ENCODE measurements at places on chromosomes 6 and 20.
A peak's percentile ranks its signal among the peaks of the same experiment; 100 is the strongest.

DNA sequence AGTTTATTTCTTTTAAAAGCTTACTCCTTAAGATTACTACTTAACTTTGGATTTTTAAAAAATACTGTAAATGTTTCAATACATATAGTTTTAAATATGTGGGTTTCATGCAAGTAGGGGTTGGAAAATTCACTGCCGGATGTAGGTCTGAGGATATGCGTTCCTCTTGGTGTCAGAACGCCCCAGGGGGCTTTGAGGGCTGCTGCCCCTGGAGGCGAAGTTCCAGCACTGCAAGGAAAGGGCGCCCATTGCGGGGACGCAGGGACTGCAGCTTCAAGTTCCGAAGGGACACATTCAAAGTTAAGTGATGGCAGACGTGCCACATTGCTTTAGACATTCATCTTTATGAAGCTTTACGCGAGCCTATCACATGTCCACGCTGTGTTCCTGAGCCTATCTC lies 152.9 kb downstream of the SOD2 start:
- DNase-seq, result peak; percentile 25

DNA sequence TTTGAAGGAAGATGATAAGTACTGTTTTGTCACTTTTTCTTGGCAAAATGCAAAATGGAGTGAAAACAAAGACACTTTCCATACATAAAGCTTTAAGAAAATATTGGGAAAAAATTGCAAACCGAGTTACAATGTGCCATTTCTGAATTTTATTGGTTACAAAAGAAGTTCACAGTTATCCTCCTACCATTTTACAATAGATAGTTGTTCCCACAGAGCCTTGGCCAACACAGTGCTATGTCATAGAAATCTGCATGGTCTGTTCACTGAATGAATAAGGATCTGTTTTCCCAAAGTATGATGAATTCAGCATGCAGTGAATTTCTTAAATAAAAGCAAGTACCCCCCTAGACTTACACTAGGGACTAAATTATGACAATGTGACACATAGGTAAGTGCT lies 268.2 kb upstream of the POU3F2 start:
- DNase-seq, result no peak

- DNase-seq, result no peak
These were observed 329.0 kb downstream of the GRIK2 start for GRCh38 chr6:101722471-101722870.

DNA sequence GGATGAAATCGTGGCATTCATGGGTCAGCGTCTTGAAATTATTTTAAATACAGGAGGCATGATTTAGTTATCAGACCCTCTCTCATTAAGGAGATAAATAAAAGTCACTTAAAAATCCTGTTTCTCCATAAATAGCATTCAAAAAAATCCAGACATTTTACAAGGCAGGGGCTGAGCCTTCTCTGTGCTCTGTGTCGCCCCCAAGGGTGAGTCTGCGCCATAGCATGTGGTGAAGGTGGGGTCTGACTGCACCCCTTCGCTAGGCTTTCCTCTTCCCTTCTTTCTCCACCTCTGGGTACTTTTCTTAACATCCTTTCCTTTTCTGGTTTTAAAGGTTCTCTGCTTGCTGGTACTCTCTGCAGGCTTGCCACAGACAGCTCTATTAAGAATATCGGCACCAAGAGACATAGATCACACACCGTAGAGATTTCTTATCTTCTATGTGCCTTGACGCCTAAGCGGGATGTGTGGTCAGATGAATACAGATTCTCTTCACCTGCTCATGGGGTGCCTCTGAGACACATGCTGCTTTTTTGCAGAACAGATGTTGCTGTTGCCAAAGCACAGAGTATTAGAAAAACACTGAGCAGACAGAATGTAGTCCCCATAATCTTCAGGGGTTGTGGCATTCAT lies 20.1 kb upstream of the FAM209A start:
- DNase-seq, result no peak

- no peak for DNase-seq
These were observed 170.6 kb upstream of the EYA4 start for GRCh38 chr6:133070410-133071043.

DNA sequence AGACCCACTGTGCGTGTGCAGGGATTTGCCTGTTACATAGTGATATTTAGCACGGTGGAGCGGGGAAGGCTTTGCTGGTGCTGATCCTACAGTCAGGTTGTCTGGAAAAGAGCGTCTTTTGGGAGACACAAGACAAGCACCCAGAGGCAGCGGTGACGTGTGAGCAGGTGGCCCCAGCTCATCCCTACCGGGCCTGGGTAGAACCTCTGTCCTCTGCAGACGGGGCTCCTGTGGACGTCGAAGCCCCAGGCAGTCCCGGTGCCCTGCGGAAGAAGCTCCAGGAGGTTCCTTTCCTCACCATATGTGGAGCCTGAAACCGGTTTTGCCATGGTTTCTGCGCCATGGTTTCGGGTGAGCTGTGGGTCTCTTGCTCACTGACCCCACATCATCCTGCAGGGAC lies 68.9 kb upstream of the AFDN start:
- no peak for DNase-seq

- DNase-seq, result no peak
These were observed 106.5 kb downstream of the TCP11 start for GRCh38 chr6:35034411-35035191.

- peak; percentile 37 for DNase-seq
These were observed 2.3 kb downstream of the DST start for GRCh38 chr6:56640374-56640773.

DNA sequence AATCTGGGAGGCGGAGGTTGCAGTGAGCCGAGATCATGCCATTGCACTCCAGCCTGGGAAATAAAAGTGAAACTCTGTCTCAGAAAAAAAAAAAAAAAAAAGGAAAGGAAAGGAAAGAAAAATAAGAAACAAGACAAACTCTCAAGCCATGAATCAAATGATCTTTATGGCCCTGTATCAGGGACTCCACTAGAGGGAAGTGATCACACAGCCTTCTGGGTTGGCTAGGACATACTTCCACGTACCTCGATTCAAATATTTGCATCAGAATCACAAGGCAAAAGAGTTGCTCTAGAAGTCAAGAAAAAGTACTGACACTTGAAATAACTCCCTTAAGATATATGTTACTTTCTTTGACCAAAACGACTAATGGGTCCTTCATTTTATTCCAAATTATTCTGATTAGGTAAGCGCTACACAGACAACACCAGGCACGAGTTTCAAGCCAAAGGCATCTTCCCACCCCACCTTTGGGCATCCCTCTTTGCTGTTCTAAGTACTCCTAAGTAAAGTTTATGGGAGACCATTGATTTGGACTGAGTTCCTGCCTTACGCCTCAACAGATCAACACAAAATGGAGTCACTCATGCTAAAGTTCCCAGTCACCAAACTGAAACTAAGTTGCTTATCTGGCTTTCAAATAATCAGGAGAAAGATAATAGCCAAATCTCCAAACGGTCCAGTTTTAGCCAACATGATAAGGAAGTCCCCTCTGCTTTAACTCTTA lies 77.5 kb upstream of the NT5E start:
- no peak for DNase-seq

DNA sequence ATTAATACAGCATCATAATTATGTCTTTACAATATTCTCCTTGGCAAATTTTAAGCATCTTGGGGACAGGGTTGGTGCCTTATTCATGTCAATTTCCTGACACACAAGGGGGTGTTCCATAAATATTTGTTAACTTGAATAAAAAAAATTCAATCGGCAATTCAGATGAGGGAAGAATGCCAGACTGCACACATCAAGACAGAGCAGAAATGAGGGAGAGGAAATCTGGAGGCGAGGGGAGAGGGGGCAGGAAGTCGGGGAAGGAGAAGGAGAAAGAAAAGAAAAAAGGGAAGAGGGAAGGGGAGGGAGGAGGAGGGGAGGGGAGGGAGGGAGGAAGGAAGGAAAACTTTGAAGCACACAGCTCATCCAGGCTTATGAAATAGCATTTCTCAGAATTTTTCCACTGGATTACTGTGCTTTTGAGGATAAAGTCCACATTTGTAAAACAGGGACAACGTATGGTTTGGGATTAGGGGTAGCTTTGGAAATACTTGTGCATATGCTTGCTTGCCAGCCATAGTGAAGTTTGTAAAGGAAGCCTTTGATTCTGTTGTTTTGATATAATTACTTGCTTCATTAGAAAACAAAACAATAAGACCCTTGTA lies 362.1 kb downstream of the SAMD5 start:
- no peak for DNase-seq

- DNase-seq, result no peak
These were observed 404.1 kb downstream of the CDH4 start for GRCh38 chr20:61656198-61656597.

DNA sequence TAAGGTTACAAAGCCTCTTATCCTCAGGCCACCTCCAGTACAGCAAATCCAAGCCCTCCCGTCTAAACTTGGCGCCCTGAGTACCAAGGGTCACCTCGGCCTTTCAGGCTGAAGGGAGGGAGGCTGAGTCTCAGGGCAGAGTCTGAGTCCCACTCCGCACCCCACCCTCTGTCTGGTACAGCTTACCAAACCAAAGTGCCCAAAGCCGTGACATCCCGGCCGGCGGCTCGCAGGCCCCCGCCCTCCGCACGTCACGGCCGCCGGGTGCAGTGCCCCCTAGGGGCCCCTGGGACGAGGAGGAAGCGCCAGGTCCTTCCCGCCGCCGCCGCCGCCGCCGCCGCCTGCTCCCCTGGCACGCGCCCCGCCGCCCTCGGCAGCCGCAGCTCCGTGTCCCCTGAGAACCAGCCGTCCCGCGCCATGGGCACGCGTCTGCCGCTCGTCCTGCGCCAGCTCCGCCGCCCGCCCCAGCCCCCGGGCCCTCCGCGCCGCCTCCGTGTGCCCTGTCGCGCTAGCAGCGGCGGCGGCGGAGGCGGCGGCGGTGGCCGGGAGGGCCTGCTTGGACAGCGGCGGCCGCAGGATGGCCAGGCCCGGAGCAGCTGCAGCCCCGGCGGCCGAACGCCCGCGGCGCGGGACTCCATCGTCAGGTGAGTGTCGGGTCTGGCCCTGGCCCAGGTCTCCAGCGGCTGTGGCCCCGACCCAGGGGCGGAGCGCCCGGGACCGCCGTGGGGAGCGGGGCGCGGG lies at the start of gene MTHFD1L:
MTHFD1L (plus strand) TSS at position 297 of the 741 bp plus-strand sequence; CDS start at position 418, 121 bp downstream.
- DNase-seq, result peak; percentile 78
